Right renal cortex interstitium (tissue), 3 donors: ENCODE measurements at places on chromosomes 4 and X.

- no peak for DNase-seq
Measured at GRCh38 chrX:1391370-1391706, 575 bp downstream of the SLC25A6 start.

DNA sequence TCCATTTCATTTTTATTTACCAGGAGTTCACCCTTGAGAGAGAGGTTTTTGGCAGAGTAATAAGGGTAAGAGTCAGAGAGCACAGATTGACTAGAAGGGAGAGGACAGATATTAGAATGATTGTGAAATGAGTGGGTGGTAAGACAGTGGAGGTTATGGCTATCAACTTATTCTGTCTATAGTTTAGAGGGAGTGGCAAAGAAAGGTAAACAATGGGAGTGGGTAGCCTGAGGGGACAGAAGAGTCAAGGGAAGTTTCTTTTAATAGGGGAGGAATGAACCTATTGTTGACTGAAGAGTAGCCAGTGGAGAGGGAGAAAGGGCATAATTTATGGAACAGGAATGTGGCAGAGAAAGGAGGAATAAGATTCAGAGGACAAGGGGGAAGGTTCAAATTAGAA lies 186.5 kb upstream of the NRK start:
- no peak for DNase-seq

DNA sequence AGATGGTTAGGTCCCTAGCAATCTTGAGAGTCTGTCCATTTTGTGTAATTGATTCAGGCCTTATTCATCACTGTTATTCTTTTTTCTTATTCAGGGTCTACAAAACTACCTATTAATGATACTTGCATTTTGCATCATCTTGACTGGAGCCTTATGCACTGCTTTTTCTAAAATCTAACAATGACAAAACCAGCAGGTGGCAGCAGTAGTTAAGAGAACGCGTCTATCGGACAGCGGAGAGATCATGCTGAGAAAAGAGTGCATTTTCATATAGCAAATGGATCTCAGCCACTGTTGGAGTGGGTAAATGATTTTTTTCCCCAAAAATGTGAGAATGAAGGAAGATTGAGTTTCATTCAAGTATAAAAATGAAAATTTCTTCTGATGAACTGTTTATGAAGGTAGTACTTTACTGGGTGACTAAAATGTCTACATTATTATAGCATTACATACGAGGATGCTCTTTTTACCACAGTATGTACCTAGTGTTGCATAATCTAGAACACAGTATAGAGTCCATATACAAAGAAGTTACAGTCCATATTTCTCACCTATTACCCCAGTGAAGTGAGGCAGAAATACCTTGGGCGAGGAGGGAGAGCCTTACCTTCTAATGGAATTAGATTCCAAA lies 43.2 kb downstream of the TMEM144 start:
- DNase-seq: peak; percentile 31

DNA sequence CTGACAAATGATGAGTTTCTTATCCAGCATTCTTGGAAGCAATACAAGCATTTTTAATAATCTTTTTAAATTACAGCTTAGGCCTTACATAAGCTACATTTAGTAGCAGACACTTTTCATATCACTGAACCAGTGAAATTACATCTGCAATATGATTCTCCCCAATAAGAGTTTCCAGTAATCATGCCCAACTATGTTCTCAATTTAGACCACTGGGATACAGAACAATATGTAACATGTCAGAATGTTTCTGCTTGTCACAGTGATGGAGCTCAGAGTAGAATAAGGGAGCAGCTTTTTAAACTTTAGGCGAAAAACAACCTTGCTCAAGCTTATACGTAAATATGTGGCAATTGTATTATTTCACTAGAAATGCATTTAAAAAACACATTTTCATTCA lies 1132.2 kb downstream of the FAT4 start:
- no peak for DNase-seq

DNA sequence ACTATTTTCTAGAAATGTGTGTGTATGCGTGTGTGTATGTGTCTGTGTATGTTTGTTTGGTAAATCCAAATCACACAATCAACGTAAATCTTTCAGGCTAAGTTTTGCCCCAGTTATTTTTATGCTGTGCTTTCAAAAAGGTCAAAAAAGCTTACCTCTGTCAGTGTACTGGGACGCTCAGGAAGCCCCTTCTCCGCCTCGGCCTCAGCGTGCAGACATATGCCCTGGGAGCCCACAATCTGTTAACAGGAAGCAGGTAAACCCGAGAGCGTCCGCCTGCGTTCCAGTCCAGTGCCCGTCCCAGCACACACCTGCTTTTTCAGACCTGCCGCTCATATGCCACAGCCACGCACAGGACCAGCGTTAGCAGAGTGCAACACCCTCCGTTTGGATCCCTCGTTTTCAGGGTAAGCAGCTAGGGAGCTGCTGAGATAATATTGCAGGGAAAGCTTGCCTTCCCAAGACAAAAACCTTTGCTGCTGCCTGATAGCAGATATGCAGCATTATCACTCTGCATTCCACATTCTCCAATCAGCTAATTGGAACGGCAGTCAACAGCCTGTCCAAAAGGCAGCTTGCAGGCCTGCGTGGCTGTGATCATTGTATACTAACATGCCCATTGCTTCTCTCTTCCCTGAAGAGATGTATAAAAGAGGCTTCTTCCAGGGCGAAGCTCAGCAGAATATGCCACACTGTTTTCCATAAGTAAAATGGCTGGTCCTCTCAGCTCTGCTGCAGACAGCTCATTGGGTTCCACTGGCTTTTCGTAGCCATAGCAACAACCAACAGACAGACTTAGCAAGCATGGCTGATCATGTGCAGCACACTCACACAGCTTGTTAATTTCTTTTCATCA lies at the start of gene SORBS2:
SORBS2 (minus strand) TSS at position 686 of the 856 bp plus-strand sequence. CDS start 121,623 bp downstream, outside the sequence.
- DNase-seq: peak; percentile 44

- DNase-seq: no peak
Measured at GRCh38 chr4:121642876-121643585, 53.7 kb downstream of the ANXA5 start.

DNA sequence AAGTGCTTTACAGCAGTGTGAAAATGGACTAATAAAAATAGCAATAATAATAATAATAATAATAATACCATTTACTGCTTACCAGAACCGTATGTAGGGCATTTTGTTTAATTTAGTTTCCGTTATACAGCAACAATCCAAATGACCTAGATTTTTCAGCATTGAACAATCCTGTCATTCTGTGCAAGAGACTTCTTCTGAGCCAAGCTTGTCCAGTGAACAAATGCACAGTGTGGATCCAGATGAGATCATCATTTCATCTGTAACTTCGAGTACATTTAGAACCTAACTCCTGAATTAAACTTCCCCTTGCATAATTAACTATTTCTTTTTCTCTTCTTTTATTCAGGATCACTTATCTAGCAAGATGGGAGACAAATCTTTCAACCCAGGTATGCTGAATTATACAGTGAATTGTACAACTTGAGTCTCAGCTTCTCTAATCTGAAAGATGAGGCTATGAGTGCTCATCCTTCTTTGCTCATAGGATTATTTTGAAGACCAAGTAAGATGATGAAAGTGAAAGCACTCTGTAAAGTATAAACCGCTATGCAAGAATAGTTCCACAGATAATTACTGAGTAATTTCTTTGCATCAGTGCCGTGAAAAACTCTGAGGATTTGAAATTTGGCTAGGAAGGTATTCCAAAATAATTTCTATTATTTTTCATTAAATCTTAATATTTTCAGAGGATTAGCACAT lies 6.6 kb downstream of the CLNK start:
- no peak for DNase-seq

DNA sequence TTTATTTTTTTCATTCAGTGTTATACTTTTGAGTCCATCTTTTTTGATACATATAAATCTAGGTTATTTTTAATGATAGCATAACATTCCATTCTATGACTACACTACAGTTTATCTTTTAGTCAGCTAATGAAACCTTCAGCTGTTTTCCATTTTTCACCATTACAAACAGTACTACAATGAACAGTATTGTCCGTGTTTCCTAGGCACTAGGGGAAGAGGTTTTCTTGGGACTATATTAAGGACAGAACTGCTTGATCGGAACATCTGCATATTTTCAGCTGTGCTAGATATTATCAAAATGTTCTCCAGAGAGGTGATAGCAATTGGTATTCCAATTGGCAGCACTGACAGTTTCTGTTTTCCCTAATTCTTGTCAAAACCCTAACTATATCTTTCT lies 44.3 kb upstream of the HCCS start:
- no peak for DNase-seq

DNA sequence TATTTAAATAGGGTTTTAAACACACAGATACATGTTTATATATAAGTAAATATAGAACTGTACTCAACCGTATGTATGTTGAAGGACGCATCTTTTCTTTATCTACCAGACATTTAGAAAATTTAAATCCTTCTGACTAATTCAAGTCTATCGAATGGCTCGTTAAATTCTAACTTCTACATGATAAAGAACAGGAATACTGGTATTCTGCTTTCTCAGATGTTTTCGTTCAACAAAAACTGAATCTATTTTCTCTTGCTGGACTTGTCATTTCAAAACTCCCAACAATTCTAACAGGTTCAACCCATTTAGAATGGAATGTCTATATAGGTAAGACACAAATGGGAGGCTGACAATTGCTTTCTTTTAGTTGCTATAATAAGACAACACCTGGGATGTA lies 978.3 kb upstream of the ADGRL3 start:
- no peak for DNase-seq

GRCh38 chr4:123064390-123064789 lies 142.0 kb upstream of the NUDT6 start:
- no peak for DNase-seq

GRCh38 chrX:10089378-10089795 lies 67.4 kb upstream of the CLCN4 start:
- DNase-seq: no peak

- DNase-seq: no peak
Measured at GRCh38 chr4:167854881-167855280, 237.5 kb upstream of the ANXA10 start.

DNA sequence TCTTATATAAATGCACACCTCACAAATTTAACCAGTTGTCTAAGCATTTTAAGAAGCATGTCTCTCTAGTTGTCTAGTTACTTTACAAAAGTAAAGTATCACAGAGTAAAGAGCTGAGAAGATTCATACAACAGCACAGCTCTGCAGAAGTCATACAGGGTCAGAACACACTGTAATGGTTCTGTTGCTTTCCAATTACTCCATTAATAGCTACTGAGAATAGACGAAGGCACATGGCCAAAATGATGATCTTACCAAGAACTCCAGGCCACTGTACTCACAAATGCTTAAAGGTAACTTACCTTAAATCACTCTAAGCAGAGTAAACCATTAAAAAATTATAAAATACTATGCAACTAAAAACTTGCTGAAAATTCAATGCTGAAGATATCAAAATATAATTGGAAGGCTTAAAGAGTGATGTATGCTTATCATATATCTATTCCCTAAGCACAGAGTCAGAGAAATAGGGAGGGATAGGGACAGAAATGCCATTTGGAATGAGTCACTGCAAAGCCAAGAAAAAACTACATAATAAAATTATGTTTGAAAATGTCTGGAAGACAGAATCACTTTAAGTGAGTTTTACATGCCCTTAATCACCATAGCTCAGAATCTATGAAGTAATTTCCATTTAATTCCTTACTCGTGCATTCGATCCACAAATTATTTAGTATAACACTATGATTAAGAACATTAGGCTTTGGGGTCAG lies 71.0 kb downstream of the DDX60L start:
- DNase-seq: no peak

GRCh38 chr4:78551420-78552351 lies at the start of gene ANXA3:
ANXA3 (plus strand) TSS chr4:78551770; CDS start chr4:78554474, 2,704 bp downstream.
- no peak for DNase-seq

GRCh38 chr4:66430856-66431255 lies 760.6 kb upstream of the EPHA5 start:
- no peak for DNase-seq

- no peak for DNase-seq
Measured at GRCh38 chr4:44368413-44369167, 80.0 kb downstream of the KCTD8 start.

GRCh38 chrX:109283870-109284269 lies 198.0 kb downstream of the GUCY2F start:
- no peak for DNase-seq

- DNase-seq: no peak
Measured at GRCh38 chrX:12412561-12412960, 274.3 kb downstream of the FRMPD4 start.

DNA sequence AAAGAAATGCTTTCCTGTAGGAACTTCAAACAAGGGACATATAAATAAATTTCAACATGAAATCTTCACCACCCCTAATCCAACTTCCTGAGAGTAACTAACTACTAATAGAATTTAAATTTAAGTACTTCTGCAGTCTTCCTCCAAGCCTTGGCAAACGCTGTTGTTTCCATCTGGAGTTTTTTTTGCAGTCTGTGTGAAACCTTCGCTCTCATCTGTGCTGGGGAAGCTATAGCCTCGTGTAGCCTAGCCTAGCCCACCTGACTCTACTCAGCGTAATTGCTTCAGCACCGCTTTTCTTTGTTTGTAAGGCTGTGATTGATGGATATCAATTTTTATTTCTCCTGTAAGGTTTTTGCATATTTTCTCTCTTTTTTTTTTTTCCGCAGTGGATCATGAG lies 30.9 kb downstream of the STOX2 start:
- no peak for DNase-seq

DNA sequence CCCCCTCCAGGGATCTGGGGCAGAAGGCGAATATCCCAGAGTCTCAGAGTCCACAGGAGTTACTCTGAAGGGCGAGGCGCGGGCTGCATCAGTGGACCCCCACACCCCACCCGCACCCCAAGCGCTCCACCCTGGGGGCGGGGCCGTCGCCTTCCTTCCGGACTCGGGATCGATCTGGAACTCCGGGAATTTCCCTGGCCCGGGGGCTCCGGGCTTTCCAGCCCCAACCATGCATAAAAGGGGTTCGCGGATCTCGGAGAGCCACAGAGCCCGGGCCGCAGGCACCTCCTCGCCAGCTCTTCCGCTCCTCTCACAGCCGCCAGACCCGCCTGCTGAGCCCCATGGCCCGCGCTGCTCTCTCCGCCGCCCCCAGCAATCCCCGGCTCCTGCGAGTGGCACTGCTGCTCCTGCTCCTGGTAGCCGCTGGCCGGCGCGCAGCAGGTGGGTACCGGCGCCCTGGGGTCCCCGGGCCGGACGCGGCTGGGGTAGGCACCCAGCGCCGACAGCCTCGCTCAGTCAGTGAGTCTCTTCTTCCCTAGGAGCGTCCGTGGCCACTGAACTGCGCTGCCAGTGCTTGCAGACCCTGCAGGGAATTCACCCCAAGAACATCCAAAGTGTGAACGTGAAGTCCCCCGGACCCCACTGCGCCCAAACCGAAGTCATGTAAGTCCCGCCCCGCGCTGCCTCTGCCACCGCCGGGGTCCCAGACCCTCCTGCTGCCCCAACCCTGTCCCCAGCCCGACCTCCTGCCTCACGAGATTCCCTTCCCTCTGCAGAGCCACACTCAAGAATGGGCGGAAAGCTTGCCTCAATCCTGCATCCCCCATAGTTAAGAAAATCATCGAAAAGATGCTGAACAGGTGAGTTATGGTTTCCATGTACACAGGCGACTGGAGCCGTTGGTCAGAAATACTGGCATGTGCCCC lies at the start of gene CXCL1:
CXCL1 (plus strand) TSS at position 264 of the 926 bp plus-strand sequence; CDS start at position 342, 78 bp downstream.
- DNase-seq: no peak

DNA sequence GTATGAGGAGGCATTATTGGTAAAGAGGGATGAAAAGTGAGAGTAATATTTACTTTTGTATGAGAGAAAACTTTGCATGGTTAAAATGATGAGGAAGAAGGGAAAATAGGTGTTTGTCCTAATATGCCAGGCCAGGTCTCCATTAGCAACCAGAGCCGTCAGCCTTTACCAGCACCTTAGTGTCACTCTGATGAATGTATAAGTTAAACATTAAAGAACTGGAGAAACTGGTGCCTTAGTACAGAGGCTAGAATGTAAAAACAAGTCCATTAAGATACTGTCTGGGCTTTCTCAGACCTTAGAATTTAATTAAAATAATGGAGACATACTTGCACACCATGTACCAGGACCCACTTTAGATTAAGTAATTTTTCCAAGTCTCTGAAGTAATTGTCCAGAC lies 222.3 kb downstream of the FAM47A start:
- no peak for DNase-seq
